Renal cortical epithelial cell (primary cell): ENCODE measurements at places on chromosomes 16 and 17. TPM values are rescaled to one million over a fixed set of nuclear protein-coding genes. Genes with fewer than 3 reads are reported as not detected.

Gene FSCN2
- total RNA-seq: 3.1 and 4.7 TPM in 2 replicates

Gene SPIRE2
- total RNA-seq: 1.4 and 6.0 TPM in 2 replicates

Gene SLC2A4
- total RNA-seq: 0.30 and 0.35 TPM in 2 replicates

Gene TERB1
- total RNA-seq: 0.15 and 0.35 TPM in 2 replicates

Gene TTLL6
- total RNA-seq: 0.35 and 0.45 TPM in 2 replicates

Gene NOS2
- total RNA-seq: not detected in 2 replicates

Gene NT5C3B
- 43.4 and 74.0 TPM in 2 replicates for total RNA-seq

Gene SLC16A6
- 0.05 TPM in 1 of 2 replicates, not detected in the other for total RNA-seq

Gene PAM16
- 9.1 and 37.0 TPM in 2 replicates for total RNA-seq

Gene PITPNM3
- total RNA-seq: 2.3 and 3.1 TPM in 2 replicates
